Endothelial cell (in vitro differentiated cells): ENCODE measurements at places on chromosomes 3 and 15. TPM values are rescaled to one million over a fixed set of nuclear protein-coding genes. Genes with fewer than 3 reads are reported as not detected.
A peak's percentile ranks its signal among the peaks of the same experiment; 100 is the strongest.

GRCh38 chr3:11559816-11560633, 83.7 kb downstream of the VGLL4 start:
- peaks cover 37% of the 10 kb centered on the region for H3K27me3 ChIP-seq
- peak overlapping the region; percentile 52 for H3K27ac ChIP-seq
- H3K36me3 ChIP-seq = peaks cover 47% of the 10 kb centered on the region
- no peak for DNase-seq

NOX5 gene
- not detected for total RNA-seq

- DNase-seq = no peak
- no peak overlapping the region for H3K27ac ChIP-seq
- peaks cover 6% of the 10 kb centered on the region for H3K4me1 ChIP-seq
- peaks cover 7% of the 10 kb centered on the region for H3K36me3 ChIP-seq
- peaks cover 12% of the 10 kb centered on the region for H3K27me3 ChIP-seq
These were observed 21.6 kb upstream of the PLXNA1 start for GRCh38 chr3:126961191-126961790.

DAZL gene
- total RNA-seq = 0.33 TPM

NCEH1 gene
- total RNA-seq = 6.6 TPM

- no peak overlapping the region for H3K27ac ChIP-seq
- H3K4me3 ChIP-seq = no peak overlapping the region
- H3K27me3 ChIP-seq = peaks cover 9% of the 10 kb centered on the region
- peaks cover 57% of the 10 kb centered on the region for H3K4me1 ChIP-seq
- peaks cover 9% of the 10 kb centered on the region for H3K36me3 ChIP-seq
These were observed 4.6 kb downstream of the TLE3 start for GRCh38 chr15:70093070-70093469.

- no peak overlapping the region for H3K27ac ChIP-seq
- peaks cover 10% of the 10 kb centered on the region for H3K27me3 ChIP-seq
- DNase-seq = no peak
- peaks cover 4% of the 10 kb centered on the region for H3K4me1 ChIP-seq
These were observed 9.3 kb downstream of the PLXNB1 start for GRCh38 chr3:48420561-48420960.

LIPC gene
- not detected for total RNA-seq

LRRC31 gene
- total RNA-seq = 0.23 TPM

DNAH1 gene
- total RNA-seq = 3.3 TPM
